ENCODE measurements at places on chromosomes 1 and 21.

GRCh38 chr1:45260244-45260643, 53.8 kb upstream of the ZSWIM5 start:
- DNase-seq, result no peak

DNA sequence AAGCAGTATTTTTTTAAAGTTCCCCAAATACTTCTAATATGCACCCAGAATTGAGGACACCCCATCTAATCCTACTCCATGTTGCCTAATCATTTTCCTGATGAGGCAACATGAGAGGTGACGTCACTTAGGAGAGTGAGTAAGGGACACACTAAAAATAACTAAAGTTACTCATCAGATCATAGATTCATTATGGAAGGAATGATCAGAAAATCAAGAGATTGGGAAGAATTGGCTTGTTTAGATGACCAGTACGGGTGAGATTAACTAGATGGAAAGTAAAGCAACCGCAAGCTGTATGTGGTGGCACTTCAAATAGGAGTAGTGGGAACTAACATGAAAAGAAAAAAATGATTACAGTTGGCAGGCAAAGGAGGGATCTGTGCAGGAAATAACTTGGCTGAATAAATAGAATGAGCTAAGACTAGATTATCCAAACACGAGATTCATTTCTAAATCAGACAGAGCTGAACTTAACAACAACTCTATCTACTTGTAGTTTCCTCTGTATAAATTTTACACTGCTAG, 61.4 kb upstream of the CXADR start:
- DNase-seq, result peak; percentile 70

DNA sequence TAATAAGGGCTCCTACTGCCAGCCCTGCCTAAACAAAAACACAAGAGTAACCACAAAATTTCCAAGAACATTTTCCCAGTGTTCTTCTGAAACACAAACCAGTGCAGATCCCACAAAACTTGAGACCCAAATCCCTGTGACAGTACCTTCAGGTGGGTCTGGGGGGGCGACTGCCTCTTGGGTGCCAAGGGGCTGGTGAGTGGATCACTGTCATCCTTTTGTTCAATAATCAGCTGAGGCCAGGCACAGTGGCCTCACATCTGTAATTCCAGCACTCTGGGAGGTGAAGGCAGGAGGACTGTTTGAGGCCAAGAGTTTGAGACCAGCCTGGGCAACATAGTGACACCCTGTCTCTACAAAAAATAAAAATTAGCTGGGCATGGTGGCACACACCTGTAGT, 87.6 kb downstream of the GLIS1 start:
- no peak for DNase-seq

DNA sequence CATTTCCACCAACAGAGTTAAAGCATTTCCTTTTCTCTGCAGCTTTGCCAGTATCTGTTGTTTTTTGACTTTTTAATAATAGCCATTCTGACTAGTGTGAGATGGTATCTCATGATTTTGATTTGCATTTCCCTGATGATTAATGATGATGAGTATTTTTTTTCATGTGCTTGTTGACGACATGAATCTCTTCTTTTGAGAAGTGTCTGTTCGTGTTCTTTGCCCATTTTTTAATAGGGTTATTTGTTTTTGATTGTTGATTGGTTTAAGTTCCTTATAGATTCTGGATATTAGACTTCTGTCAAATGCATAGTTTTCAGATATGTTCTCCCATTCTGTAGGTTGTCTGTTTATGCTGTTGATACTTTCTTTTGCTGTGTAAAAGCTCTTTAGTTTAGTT, 37.9 kb upstream of the PALMD start:
- no peak for DNase-seq

- no peak for DNase-seq
Observed at GRCh38 chr1:106435269-106435668, 621.2 kb upstream of the PRMT6 start.

GRCh38 chr21:40681164-40681859, 165.6 kb downstream of the DSCAM start:
- no peak for DNase-seq

GRCh38 chr1:183588827-183589226, 1.4 kb downstream of the NCF2 start:
- DNase-seq, result peak; percentile 44

GRCh38 chr1:99594205-99594604, 51.7 kb upstream of the PALMD start:
- DNase-seq, result no peak

DNA sequence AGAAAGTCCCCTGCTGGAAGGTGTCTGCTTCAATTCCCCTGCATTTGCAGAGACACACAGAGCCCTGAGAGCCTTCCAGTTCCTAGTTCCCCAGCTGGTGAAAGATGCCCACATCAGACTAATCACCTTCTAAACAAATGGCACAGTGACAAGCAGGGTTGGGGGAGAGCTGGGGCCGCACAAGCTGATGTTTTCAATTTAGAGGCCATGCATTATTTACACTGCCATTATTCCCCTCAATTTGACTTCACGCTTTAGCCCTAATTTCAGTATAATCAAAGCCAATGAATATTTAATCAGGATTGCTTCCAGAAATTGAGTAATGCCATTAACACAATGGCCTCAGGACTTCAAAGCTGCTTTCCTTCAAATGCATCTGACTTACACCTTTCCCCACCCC, 81.5 kb downstream of the BEND5 start:
- no peak for DNase-seq

DNA sequence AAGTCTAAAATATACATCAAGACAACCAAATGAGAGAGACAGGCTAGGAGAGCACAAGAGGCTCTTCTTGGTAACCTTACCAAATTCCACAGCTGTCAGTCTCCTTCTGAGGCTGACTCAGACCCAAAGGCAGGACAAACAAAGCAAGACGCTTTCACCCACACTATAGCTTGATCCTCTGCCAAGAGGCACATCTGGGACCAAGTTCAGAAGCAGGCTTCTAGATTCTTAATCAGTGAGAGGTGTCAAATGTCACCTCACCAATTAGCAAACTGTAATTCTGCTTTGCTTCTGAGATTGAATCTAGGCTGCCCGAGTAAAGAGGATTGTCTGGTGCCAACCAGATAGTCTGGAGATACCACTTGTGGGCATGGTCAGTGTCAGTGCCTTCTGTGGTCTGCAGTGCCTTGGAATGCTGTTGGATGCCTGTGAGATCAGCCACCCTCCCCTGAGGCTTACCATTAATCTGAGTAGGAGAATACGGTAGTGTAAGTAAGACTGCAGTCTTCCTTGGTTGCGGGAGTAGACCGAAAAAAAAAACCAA, 151.0 kb downstream of the FMN2 start:
- DNase-seq, result no peak

DNA sequence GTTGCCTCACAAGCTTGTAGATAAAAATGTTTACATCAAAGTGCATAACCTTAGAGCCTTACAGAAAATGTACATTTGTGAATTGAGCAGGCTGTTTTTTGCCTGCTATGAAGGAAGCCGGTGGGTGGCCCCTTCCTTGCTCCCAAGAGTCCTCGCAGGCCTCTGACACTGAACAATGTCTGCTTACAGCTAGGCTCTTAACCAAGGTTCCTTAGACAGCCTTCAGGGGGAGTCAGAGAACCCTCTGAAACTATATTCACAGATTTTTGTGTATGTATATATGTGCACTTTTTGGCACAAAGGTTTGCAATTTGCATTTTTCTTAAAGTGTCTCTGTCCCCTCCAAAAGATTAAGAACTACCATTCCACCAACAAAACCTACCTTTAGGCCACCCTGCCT, 282.6 kb downstream of the BARHL2 start:
- DNase-seq, result no peak

DNA sequence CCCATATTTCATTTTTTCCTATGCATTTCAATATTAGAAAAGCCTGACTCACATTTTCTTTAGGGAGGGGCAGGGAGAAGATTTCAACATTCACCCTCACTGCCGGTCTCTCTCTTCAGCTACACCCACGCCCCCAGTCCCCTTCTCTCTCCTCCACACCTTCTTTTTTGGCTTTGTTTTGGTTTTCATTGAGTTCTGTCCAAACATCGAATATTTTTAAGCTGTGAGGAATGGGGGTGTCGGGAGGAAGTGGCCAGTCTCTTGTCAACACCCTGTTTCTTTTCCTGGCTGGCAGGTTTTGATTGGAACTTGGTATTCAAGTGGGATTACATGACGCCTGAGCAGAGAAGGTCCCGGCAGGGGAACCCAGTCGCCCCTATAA, 177.3 kb downstream of the PGBD5 start:
- no peak for DNase-seq

All from ascending aorta (tissue), 2 donors.